ENCODE measurements at places on chromosomes 4 and X.

DNA sequence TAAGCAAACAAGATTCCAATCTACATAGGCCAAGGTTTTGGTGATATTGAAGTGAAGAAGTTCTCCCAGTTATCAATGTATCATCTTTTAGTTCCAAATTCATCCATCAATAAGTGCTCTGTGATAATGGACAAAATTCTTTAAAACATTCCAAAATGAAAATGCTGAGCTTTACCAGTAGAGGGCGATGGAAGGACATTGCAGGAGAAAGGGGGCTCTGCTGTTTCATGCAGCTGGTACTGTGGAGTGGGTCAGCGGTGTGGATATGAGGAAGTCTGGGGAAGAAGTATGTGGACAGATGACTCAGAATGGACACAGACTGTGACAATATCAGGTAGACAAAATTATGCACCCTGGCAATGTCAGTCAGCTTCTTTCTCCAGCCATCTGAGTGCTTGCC, 46.6 kb upstream of the HS6ST2 start:
- no peak for DNase-seq

GRCh38 chrX:25020905-25021449, 5.2 kb upstream of the ARX start:
- DNase-seq = no peak

DNA sequence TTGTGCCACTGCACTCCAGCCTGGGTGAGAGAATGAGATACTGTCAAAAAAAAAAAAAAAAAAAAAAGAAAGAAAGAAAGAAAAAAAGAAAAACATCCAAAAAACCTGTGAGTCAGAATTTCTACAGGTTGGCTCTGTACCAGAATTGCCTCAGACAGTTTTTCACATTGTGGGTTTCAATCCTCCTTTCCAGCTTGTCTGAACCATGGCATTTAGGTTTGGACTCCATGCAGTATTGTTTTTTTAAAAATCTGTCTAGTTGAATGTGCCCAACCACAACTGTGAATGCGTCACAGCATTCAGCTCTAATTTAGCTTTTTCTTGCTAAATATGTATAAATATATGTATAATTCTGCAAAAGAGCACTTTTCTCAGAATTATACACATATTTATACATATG, 31.4 kb upstream of the ARSH start:
- no peak for DNase-seq

DNA sequence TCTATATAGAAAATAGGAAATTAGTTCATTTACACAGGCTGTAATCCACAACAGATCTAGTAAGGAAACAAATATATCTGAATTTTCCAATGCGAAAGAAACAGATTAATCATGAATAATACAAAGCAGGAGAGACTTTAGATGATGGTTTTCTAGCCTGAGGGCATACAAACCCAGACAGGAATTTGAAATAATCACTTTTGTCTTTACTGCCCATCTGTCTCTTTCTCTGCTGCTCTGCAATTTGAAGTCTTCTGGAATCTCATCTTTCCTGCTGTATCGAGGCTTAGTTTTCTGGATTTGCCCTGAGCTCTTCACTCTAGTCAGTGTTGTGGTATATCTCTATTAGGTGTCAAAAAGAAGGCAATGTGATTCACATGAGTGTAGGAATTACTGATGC, 711.8 kb upstream of the FAM241A start:
- no peak for DNase-seq

- DNase-seq = no peak
Measured at GRCh38 chr4:154314248-154314647, 177.4 kb downstream of the DCHS2 start.

All from sigmoid colon (tissue), 7 donors.